Neural progenitor cell (in vitro differentiated cells): ENCODE measurements at places on chromosomes 1 and 21. TPM values are rescaled to one million over a fixed set of nuclear protein-coding genes. Genes with fewer than 3 reads are reported as not detected.

GRCh38 chr1:109158433-109158832, 44.5 kb downstream of the ELAPOR1 start:
- DNase-seq = no peak

DNA sequence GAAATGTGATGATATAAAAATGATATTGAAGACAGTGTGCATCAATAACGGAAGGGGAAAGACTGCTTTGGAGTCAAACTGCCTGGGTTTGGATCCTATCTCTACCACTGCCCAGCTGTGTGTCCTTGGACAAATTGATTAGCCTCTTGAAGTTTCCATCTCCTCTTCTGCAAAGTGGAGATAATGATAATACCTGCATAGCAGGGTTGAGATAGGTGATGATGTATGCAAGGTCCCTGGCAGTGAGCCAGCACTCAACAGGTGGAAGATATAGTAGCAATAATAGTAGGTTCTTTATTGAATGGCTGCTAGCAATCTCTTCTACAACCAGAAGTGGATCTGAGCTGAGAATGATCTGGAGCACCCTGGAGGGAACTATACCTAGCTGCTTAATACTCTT, 166.7 kb downstream of the MIS18A start:
- DNase-seq = no peak

- peak; percentile 19 for DNase-seq
These were observed 233.9 kb upstream of the CAMK1G start for GRCh38 chr1:209349363-209350308.

DNA sequence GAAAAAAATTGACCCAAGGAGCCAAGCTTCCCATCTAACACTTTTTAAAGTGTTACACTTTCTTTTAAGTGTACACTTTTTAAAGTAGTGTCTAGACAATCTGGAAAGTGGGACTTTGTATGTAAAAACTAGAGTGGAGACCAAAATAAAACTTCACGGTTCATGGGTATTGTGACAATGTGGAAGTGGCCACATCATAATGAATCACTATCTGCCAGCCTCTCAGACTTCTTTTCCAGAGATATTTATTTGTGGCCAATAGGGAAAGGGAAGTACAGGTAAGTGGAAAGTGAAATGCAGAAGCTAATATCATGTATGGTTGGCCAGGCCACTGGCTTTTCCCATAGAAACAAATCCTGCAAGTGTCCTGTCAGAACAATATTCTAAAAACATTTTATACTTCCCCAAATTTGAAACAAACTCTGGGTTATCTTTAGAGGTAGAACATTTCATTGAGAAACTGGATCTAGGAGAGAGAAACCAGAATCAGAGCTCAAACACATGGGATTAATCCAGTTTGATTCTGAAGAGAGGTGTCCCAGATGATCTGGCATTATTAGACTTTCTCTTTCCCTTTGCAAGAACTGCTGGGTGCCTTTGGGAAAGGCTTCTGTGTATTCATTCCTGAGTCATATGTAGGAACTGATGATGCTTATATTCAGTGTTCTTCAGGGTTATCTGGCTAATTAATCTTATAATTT, 2.0 kb downstream of the TNFSF18 start:
- no peak for DNase-seq

DNA sequence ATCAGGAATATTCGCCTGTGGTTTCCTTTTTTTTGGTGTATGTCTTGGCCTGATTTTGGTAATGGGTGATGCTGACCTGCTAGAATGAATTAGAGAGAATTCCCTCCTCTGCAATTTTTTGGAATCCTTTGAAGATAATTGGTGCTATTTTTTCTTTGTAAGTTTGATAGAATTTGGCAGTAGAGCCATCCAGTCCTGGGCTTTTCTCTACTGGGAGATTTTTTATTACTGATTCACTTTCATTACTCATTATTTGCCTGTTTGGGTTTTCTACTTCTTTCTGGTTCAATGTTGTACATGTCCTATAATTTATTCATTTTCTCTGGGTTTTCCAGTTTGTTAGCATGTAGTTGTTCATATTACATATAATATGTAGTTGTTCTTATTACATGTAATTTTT, 48.7 kb downstream of the NTMT2 start:
- DNase-seq = no peak

DNA sequence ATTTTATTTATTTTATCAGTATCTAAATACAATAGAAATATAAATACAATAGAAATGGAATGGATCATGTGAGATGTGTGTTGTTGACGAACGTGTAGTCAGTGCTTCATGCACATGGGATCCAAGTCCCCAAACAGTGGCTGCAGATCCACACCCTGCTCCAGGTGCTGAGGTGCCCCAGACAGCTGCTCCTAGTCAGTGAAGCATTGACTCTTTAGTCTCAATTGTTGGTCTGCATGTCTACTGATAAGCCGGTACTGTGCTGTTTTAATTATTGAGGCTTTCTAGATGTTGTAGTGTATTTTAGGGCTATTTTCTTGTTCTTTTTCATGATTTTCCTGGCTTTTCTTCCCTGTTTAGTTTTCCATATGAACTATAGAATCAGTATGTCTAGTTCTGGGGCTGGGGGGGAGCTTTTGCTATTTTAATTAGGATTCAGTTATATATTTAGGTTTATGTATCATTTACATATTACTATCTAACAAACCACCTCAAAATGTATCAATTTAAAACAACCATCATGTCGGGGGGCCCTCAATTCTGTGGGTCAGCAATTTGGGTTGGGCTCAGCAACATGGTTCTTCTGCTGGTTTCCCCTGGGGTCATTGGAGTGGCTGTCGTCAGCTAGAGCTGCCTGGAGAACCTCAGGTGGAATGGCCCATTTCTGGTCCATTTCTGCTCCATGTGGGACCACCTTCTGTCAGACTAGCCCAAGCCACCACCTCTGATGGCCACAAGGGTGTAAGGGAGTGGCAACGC, 63.2 kb upstream of the TRAPPC10 start:
- no peak for DNase-seq

DNA sequence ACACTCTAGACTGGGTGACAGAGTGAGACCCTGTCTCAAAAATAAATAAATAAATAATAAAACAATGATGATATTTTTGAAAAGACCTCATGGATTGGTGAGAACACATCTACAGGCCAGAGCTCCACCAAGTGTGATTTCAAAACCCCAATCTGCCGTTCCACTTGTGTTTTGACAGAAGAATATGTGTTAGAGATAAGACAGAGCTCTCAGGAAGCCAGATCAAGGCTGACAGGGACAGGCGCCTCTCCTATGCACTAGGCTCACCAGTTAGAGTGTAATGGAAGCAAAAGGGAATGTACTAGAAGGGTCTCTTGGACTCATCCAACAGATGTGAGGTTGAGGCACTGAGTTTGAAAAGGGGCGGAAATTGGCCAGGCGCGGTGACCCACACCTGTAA, 110.7 kb upstream of the ERRFI1 start:
- DNase-seq = no peak

DNA sequence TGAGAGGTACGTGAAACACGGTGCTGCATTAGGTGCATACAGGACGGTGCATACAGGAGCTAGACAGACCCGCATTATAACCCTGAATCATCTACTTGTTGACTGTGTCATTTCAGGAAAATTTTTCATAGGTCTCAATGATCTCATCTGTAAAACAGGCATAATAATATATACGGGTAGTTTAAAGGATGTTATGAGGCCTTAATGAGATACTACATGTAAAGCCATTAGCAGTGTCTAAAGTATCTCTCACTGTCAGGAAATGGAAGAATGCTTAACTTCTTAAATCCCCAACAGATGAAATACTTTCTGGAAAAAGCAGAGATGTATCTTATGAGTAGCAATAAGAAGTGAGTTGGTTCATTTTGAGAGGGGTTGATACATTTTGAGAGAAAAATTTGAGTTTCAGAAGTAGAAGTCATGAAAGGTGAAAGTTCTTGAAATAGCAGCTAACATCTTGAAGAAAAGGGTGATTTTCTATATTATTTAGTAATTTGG, 669.6 kb downstream of the PTPRC start:
- no peak for DNase-seq

- DNase-seq = no peak
These were observed 39.1 kb downstream of the SPSB1 start for GRCh38 chr1:9331558-9332346.

GRCh38 chr1:28517649-28517999, 11.8 kb downstream of the RCC1 start:
- DNase-seq = peak; percentile 29

- peak; percentile 11 for DNase-seq
These were observed 9.4 kb downstream of the CFHR4 start for GRCh38 chr1:196897158-196897828.

- no peak for DNase-seq
These were observed 41.8 kb downstream of the AGPAT3 start for GRCh38 chr21:43906585-43907370.

DNA sequence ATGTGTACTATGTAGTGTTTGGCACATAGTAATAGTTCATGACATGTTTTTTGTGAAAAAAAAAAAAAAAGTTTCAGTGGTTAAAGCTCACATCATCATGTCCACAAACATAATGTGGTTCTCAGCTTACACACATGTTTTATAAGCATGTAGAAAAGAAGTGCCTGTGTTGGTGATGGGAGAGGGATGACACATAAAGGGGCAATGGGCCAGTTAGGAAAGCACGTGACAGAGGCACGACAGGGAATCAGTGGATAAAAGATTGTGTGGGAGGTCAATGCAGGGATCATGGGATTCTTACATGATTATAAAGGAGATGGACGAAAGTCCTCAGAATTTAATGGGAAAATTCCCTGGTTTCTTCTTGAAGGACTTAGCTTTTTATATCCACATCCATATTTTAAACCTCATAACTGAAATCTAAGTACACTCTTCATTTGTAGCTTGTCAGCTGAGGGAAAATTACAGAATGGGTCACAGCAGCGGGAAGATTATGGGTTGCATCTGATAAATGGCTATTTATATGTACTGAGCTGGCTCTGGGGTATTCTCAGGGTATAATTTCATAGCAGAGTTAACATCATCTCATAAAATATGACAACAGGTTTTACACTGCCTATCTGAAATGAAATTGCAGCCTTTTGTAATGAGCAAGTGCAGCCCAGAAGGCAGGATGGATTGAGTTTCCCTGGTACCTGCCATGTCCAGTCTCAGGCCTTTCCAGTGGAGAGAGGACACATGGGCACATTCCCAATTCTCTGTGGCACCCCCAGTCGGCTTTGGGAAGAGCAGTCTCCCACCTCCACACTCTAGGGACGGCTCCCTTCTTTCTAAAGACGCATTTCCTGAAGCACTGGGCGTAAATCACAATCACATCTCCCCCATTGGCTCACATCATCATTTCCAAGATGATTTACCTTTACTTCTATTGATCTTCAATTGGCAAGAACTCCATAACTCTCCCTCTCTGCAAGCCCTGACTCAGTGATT, 42.3 kb upstream of the NHLH2 start:
- no peak for DNase-seq

DNA sequence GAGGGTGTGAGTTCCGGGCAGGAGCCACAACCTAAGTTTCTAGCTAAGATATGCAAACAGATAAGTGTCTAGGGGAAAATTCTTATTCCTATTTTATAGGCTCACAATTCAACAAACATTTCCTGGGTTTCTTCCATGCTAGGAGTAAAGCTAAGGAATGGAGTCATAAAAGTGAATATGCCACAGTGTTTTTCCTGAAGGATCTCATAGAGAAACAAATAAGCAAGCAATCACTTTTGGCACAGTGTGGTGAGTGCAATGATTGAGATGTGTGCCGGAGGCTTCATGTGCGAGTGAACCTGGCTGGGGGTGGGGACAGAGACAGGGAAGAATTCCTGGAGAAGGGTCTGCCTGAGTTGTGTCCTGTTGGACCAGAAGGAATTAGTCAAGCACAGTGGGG, 147.4 kb downstream of the TENT5C start:
- DNase-seq = no peak

DNA sequence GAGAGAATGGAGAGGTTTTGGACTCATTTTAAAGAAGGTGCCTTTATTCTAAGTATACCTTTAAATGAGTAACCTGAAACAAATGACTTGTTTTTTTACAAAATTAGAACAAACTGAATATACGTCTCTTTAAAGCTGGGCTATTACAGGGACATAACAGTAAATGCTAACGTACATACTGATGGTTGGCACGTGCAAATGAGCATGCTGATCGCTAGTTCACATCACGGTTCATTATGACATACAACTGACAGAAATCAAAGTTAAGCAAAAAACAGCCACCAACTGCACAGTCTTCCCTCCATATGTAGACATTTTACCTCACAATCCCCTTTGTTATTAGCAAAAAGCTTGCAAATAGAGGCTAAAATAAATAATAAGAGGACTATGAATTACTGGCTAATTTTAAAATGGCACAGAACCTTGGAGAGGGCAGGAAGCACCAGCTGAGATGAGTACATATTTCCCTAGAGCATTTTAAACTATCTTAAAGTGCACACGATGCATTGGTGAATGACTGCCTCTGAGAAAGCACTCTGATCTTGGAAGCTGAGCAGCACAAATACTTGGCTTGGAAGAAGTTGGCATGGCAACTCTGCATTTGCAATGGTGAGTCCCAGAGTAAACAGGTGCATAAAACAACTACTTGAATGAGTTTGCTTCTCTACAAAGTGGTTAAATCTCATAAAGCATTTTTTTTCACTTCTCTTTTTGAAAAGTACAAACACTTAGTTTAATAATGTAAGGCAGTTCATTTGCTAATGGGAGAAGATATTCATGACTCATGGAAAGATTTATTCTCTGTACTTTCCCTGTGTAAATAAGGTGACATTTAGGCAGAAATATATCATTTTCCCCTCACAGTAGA, 204.7 kb downstream of the LHX8 start:
- DNase-seq = no peak

- no peak for DNase-seq
These were observed 64.9 kb upstream of the SYT6 start for GRCh38 chr1:114218361-114219171.

DNA sequence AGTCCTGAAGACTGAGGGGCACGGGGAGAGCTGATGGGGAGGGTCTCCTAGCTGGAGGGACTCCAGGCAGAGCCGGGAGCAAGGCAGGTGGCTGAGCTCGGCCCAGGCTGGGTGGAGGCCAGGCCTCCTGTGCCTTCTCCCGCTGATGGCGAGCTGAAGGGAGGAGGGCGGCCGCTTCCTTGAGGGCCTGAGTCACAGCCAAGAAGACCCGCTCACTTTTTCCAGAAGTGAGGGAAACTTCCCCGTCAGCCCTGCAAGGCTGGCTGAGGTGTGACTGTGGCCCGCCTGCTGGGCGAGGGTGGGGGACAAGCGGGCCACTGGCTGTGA, 1.7 kb upstream of the VWA1 start:
- peak; percentile 45 for DNase-seq

DNA sequence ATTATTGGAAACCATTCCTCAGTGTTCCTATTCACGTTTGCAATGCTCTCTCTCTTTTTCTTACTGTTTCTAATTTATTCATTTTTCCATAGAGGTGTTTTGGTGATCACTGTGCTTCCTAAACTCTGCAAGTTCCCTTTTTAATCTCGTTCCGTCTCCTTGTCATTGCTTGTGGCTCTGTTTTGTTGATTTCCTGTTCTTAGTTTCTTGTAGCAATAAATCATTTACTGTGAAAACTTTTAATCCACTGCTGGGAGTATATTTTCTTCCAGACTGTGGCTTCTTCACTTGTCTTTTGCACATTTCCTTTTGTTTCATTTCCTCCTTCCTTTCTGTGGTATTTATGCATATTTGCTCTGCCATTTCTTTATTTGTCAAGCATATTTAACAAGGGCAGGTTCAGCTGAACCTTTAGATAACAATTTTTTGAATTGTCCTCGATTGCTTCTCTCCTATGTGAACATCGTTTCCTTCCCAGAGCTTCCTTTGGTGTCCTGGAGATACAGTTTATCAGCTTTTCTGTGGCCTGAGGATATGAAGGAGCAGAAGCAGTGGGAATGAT, 3.6 kb downstream of the B3GALT5 start:
- DNase-seq = no peak

The SYT11 gene
- 6.3 TPM in 2 replicates for total RNA-seq

The GJA4 gene
- not detected in 2 replicates for total RNA-seq

The C1orf232 gene
- total RNA-seq = not detected in 2 replicates

The SLC19A2 gene
- 24.1 and 35.4 TPM in 2 replicates for total RNA-seq

The ABCA4 gene
- total RNA-seq = 0.87 and 1.2 TPM in 2 replicates

The S100A1 gene
- total RNA-seq = 0.74 TPM in 1 of 2 replicates, not detected in the other

The FMO5 gene
- 0.28 and 0.82 TPM in 2 replicates for total RNA-seq

The CELA3B gene
- total RNA-seq = not detected in 2 replicates
